ENCODE measurements at places on chromosomes 6 and 20.

DNA sequence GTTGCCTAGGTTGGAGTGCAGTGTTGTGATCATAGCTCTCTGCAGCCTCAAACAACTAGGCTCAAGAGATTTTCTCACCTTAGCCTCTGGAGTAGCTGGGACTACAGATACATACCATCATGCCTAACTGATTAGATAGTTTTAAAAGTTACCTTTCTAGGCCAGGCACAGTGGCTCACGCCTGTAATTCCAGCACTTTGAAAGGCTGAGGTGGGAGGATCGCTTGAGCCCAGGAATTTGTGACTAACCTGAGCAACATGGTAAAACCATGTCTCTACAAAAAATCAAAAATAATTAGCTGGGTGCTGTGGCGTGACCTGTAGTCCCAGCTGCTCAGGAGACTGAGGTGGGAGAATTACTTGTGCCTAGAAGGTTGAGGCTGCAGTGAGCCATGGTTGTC lies 41.2 kb downstream of the SLC17A5 start:
- DNase-seq = no peak

GRCh38 chr6:139161817-139162284 lies 27.0 kb downstream of the HECA start:
- DNase-seq = no peak

DNA sequence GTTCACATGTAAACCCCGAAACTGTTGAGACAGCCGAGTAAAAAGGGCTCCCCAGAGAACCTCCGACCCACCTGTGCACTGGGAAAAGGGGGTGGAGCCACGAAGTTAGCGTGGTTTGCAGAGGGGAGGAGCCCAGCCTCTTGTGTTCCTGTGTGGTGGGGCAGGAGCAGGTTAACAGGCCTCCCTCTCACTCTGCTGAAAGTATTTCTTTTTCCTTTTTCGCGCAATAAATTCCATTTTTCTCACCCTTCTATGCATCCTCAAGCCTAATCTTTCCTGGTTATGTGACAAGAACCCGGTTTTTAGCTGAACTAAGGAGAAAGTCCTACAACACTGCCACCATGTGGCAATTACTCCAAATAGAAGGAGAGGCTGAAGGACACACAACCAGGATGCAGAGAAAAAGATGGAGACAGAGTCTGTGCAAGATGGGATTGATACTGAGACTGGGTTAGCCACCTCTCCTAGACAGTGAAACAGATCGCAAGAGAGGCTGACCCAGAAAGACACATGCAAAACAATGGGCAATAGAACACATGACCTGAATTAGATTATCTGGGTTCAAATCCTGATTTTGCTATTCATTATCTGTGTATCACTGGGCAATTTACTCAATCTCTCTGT lies 168.7 kb upstream of the PRSS16 start:
- no peak for DNase-seq

- no peak for DNase-seq
Observed at GRCh38 chr6:128439627-128440026, 80.8 kb downstream of the PTPRK start.

DNA sequence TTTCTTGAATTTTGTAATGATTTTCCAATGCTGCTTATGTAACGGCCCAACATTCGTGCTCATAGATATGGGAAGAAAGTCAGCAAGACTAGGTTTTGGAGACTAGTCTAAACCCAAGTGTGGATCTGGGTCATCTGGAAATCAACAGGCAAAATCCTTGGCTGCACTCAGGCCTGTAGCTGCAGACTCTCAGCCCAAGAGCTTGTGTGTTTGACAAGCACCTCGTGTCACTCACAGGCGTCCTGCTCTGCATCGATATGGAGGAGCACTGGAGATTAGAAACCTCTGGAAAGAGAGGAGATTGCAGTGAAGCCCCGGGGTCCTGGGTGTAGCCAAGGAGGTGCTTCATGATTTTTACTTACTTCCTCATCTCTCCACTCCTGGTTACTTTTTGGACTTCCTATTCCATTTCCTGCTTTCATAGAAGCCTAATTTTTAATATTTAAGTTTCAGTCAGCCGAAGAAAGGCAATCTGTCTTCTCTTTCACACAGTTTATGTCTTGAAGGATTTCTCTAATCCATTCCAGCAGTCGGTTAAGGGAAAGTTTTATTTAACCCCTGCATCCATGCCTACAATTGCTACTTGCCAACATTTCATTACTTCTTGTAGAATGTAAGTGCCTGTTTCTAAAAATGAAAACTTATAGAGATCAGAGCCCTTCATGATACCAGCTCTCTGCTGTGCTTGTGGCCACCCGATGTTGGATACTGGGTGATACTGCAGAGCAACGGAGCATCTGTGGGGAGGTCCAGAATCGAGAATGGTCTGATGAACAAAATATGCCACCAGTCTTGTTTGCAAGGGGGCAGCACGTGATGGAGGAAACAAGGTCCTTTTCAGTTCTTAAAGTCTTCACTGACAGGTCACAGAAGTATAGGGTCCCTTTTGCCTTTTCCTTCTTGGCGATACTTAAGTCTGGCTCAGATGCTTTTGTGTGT lies 296.3 kb downstream of the QKI start:
- DNase-seq = no peak

GRCh38 chr6:134162932-134163331 lies 110.5 kb upstream of the SLC2A12 start:
- DNase-seq = no peak

- no peak for DNase-seq
Observed at GRCh38 chr20:458776-459175, 3.6 kb downstream of the TBC1D20 start.

- DNase-seq = no peak
Observed at GRCh38 chr6:27422651-27423332, 34.2 kb downstream of the ZNF391 start.

DNA sequence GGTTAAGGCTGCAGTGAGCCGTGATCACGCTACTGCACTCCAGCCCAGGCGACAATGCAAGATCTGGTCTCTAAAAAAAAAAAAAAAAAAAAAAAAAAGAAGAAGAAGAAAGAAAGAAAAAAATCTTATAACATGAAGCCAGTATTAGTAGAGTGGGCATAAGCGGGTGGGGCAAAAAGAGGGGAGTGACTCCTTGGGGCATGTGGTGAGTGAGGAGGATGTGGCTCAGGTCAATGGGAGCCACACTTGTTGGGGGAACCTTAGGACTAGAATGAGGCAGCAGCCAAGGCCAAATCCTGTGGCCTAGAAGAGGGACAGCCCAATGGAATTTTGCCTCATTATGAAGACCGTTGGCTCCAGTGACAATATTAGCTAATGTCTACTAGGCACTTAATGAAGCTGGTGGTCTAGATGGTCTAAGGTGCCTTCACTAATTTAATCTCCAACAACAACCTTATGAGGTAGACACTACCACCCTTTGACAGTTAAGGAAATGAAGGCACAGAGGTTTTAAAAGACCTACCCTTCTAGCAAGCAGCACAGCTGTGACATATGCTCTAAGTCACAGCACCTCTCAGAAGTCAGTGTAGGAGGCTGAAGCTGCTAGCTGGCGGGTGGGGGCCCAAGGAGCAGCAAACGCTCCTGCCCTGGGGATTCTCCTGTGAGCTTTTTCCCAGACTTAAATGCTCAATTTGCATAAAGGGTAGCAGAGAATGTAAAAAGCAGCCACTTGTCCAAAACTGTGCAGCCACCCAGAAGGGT lies 23.6 kb upstream of the ARMC12 start:
- no peak for DNase-seq

GRCh38 chr6:160202411-160202810 lies 56.2 kb downstream of the SLC22A2 start:
- DNase-seq = no peak

GRCh38 chr6:118240878-118241528 lies 307.1 kb upstream of the PLN start:
- DNase-seq = no peak

DNA sequence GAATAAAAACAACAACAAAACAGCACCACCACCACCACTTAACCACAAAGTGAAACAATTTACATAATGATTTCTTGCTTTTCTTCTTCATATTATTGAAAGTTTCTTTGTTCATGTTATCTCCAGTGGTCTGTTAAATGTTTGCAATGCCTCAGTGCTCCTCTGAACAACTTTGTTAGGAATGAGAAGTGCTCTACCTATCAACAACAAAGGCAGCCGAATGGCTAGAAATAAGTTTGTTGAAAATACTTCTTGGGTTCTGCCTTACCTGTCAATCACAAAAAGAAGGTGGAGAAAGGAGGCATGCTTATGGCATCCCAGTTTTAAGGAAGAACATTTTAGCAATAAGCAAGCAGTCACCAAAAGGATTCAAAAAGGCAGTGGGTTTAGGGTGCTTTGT lies 490.2 kb downstream of the PRKN start:
- DNase-seq = no peak

- DNase-seq = no peak
Observed at GRCh38 chr20:61799928-61800327, 265.8 kb downstream of the TAF4 start.

DNA sequence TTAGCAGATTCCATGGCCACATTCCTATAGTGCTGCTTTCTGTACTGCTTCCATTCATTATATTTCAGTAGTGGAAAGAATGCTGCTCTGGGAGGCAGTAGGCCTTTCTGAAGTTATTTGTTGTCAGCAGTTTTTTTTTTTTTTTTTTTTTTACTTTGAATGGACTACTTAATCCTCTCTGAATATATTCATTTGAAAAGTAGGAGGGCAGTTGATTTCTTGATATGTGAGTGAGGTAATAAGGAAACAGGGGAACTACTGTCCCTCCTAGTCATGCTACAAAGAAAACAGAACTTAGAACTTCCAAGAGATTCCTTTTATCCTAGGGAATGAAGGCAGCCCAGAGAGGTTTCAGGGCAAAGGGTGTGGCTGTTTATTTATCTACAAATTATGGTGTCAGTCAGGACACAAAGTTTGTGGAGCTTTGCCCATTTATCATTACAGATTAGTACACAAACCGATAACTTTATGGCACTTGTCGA lies 155.9 kb downstream of the JARID2 start:
- DNase-seq = no peak

DNA sequence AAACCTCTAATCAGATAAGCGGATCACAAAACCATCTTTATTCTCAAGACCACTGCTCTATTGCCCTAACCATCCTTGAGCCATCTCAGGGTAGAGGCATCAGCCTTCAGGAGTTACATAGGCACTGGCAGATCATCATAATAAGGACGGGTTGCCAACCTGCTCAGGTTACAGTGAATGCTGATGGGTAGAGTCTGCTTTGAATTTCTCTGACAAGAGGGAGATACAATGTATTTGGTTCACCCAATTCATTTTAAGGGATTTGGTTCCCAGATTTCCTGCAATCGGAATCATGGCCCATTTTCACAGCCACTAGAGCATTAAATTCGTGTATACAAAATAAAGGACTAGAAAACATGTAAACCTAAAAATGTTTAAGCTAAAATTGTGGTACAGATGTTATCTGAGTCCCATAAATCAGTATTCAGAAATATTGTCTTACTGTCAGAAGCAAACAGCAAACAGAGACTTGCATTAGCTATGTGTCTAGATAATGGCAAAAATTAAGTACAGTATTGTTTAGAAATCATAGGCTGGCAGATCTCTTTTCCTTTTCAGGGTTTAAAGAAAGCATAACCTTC lies 41.9 kb upstream of the TMEM170B start:
- no peak for DNase-seq

GRCh38 chr6:51107769-51108203 lies 289.1 kb downstream of the TFAP2B start:
- DNase-seq = no peak

GRCh38 chr6:34961574-34961973 lies 72.5 kb downstream of the ANKS1A start:
- no peak for DNase-seq

GRCh38 chr6:149128489-149129145 lies 188.9 kb upstream of the TAB2 start:
- no peak for DNase-seq

DNA sequence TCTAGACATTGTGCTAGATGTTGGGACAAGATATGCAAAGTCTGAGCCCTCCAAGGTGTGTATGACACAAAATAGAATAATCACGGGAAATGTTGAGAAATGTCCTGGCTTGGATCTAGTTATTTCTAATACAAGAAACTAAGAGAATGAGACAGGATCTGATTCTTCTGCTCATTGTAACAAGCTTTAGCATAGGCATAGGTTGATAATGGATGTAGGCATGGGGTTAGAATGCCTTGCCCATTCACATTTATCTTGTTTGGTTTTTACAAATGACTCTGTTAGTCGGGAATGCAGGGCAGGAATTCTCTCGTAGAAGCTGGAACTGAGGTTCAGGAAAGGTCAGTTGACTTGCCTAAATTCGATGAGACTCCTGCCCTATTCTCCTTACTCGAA lies 1.5 kb upstream of the SLC26A8 start:
- no peak for DNase-seq

DNA sequence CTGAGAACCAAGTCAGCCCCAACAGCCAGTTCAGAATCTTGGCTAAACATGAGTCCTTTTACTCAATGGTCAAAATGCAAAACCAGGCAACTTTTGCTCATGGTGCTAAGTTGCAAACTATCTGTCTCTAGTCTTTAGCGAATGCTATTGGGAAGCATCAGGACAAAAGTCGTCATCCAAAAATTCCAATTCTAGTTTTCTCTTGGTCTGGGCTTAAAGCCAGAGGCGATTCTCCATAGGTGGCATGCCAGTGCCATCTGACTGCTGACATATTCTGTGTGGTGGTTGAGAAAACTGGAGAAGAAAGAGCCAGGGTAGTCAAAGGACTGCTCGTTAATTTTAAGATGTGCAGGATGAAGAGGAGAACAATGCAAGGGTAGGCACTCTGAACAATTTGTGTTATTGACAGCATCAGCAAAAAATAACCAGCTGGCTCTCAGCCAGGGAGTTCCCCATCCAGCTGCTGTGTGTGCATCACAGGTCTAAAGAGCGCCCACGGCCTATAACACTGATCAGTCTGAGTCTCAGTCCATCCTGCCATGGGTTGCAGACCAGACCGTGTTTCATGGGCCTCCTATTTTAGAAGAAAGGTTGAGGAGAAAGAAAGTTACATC lies 313.6 kb downstream of the ALDH8A1 start:
- no peak for DNase-seq

DNA sequence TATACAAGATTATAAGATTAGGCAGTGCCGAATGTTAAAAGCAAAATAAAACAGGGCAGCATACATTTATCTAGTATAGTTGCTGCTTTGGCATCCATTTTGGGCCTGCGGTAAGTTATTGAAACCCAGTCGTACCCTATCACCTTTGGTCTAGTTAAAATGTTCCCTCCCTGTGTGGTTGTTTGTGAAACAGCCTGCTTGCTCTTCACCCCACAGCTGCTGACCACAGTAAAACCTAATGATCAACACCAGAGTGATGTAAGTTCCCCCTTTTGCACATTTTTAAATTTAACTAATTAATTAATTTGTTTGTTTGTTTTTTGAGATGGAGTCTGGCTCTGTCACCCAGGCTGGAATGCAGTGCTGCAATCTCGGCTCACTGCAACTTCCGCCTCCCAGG lies 50.3 kb upstream of the TXNDC5 start:
- no peak for DNase-seq

GRCh38 chr6:53360093-53360912 lies 11.6 kb upstream of the ELOVL5 start:
- DNase-seq = no peak

GRCh38 chr20:38115205-38115604 lies 49.9 kb downstream of the TGM2 start:
- no peak for DNase-seq

- no peak for DNase-seq
Observed at GRCh38 chr20:56391037-56391436, 978 bp downstream of the AURKA start.

All from esophagus squamous epithelium (tissue), 5 donors.